Activated naive CD8-positive, alpha-beta T cell treated with anti-CD3 and anti-CD28 coated beads for 36 hours (primary cell): ENCODE measurements at places on chromosomes 16 and 17. TPM values are rescaled to one million over a fixed set of nuclear protein-coding genes. Genes with fewer than 3 reads are reported as not detected.

The KPNA2 gene
- total RNA-seq = 249 TPM

The SLC22A31 gene
- not detected for total RNA-seq

The KCNJ18 gene
- total RNA-seq = 0.10 TPM

The STRADA gene
- total RNA-seq = 40.9 TPM

The NAGS gene
- 0.82 TPM for total RNA-seq

The KRT39 gene
- not detected for total RNA-seq

- no peaks in the 10 kb centered on the region for H3K36me3 ChIP-seq
- DNase-seq = no peak
- peaks cover 13% of the 10 kb centered on the region for H3K27me3 ChIP-seq
- H3K4me1 ChIP-seq = no peaks in the 10 kb centered on the region
- no peak overlapping the region for H3K27ac ChIP-seq
Observed at GRCh38 chr17:10968007-10968406, 130.1 kb upstream of the PIRT start.

GRCh38 chr16:62977876-62978275 lies 941.6 kb upstream of the CDH8 start:
- DNase-seq = no peak
- no peak overlapping the region for H3K27ac ChIP-seq
- H3K27me3 ChIP-seq = no peaks in the 10 kb centered on the region
- H3K4me1 ChIP-seq = no peaks in the 10 kb centered on the region
- H3K36me3 ChIP-seq = no peaks in the 10 kb centered on the region

DNA sequence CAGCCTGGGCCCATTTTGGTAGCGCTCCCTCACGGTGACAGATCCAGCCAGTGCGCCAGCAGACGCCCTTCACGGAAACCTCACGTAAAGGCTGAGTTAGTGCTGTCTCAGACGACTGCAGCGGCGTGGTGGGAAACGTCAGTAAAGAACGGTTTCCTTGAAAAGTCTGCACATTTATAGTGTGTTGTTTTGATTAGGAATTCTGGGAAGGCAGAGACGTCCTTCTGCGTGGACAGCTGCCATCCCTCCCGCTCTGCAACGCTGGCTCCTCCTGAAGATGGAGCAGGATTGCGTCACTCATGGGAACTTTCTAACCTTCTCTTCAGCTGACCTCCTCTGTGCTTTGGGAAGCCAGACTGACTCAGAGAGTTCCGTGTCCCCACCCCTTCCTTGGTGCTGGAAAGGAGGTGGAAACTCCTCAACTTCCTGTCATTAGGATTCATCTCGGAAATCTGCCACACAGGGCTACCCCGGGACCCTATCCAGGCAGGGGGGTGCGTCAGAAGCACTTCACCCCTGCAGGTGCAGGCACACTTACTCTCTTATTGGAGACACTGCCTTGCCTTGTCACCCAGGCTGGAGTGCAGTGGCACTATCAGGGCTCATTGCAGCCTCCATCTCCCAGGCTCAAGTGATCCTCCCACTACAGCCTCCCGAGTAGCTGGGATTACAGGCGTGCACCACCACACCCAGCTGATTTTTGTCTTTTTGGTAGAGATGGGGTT lies 24.3 kb upstream of the CRISPLD2 start:
- H3K27me3 ChIP-seq = no peaks in the 10 kb centered on the region
- peaks cover 4% of the 10 kb centered on the region for H3K36me3 ChIP-seq
- H3K4me1 ChIP-seq = no peaks in the 10 kb centered on the region
- no peak overlapping the region for H3K4me3 ChIP-seq
- no peak for DNase-seq

DNA sequence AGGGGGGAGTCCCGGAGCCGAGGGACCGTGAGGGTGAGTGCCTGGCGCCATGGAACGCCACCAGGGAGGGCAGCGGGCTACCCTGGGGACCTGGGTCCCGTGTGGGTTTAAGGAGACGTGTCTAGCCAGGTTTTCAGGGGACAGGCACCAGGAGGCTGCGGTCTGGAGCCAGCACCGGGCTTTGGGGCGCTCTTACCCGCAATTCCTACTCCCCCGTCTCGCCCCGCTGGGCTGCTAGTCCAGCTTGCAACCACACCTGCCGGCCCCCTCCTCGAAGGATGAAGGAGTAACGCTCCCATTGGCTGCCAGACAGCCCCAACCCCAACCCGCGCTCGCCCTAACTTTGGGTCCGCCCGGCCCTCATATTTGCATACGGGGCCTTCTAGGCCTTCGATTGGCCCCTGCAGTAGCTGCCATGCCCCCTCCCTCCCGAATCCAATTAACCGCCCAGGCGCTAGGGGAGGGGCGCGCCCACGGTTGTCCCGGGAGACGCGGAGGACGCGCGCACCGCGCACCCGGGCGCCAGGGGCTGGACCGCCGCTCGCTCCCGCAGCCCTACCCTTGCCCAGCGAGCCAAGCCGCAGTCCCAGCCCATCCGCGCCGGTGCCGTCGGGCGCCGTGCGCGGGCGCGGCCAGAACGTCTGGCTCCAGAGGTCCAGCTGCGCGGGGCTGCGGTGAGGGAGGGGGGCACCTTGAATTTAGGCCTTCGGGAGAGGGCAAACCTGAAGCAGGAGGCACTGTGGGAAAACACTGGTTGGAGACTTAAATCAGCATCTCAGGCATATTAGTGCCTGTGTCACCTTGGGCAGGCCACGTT lies at the start of gene TTLL6:
TTLL6 (minus strand) TSS at position 456 of the 817 bp plus-strand sequence; CDS start at position 299, 157 bp downstream.
- H3K4me1 ChIP-seq = peaks cover 21% of the 10 kb centered on the region
- peak within 1 kb of the TSS; percentile 73 for H3K4me3 ChIP-seq
- DNase-seq = peak; percentile 76

- H3K27me3 ChIP-seq = no peaks in the 10 kb centered on the region
- peaks cover 75% of the 10 kb centered on the region for H3K4me1 ChIP-seq
- H3K36me3 ChIP-seq = peaks cover 7% of the 10 kb centered on the region
- peak overlapping the region; percentile 95 for H3K4me3 ChIP-seq
- H3K27ac ChIP-seq = peak overlapping the region; percentile 95
Observed at GRCh38 chr16:56610017-56610608, 1.7 kb downstream of the MT2A start.

GRCh38 chr16:75485230-75486013 lies 9.8 kb downstream of the CHST6 start:
- no peak overlapping the region for H3K4me3 ChIP-seq
- no peak for DNase-seq
- peaks cover 15% of the 10 kb centered on the region for H3K27me3 ChIP-seq
- H3K36me3 ChIP-seq = no peaks in the 10 kb centered on the region
- H3K27ac ChIP-seq = no peak overlapping the region

GRCh38 chr16:82657239-82657638 lies 30.5 kb downstream of the CDH13 start:
- H3K27ac ChIP-seq = no peak overlapping the region
- no peak for DNase-seq
- H3K4me3 ChIP-seq = no peak overlapping the region
- no peaks in the 10 kb centered on the region for H3K36me3 ChIP-seq

- no peaks in the 10 kb centered on the region for H3K27me3 ChIP-seq
- H3K4me3 ChIP-seq = no peak overlapping the region
- no peaks in the 10 kb centered on the region for H3K36me3 ChIP-seq
Observed at GRCh38 chr16:89163297-89163696, 8.3 kb upstream of the CDH15 start.

- no peak for DNase-seq
- H3K36me3 ChIP-seq = no peaks in the 10 kb centered on the region
- no peak overlapping the region for H3K27ac ChIP-seq
- no peaks in the 10 kb centered on the region for H3K27me3 ChIP-seq
Observed at GRCh38 chr17:64260886-64261285, 2.2 kb downstream of the TEX2 start.

DNA sequence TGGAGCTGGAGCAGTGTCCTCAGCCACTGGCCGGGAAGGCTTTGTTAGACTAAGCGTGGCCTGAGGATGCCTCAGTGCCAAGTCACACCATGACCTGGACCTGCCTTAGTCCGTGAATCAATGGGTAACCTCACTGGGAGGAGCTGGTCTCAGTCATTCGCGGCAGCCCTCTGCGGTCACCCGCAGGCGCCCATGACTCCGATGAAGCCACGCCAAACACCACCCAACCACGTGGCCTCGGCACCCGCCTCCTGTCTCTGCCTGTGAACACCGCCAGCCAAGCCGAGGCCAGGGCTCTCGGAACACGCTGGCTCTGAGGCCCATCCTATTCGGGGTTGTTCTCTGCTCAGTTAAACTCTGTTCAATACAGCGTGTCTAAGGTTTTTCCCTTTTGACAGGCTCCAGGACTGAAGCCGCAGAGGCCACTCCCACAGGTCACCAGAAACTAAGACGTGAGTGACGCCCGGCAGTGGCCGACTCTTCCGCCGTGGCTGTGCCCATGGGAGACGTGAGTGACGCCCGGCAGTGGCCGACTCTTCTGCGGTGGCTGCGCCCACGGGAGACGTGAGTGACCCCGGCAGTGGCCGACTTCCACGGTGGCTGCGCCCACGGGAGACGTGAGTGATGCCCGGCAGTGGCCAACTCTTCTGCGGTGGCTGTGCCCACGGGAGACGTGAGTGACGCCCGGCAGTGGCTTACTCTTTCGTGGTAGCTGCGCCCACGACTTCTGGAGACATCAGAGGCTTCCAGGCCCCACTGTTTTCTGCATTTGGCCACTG lies 16.8 kb upstream of the PABPN1L start:
- H3K27me3 ChIP-seq = no peaks in the 10 kb centered on the region
- no peaks in the 10 kb centered on the region for H3K36me3 ChIP-seq
- DNase-seq = no peak
- H3K4me1 ChIP-seq = no peaks in the 10 kb centered on the region
- H3K27ac ChIP-seq = no peak overlapping the region

- H3K27me3 ChIP-seq = no peaks in the 10 kb centered on the region
- H3K36me3 ChIP-seq = peaks cover 6% of the 10 kb centered on the region
- no peak for DNase-seq
- H3K4me1 ChIP-seq = peaks cover 14% of the 10 kb centered on the region
Observed at GRCh38 chr17:75818326-75818885, 25.8 kb downstream of the UNC13D start.
